ENCODE measurements at places on chromosomes 2 and 18. TPM values are rescaled to one million over a fixed set of nuclear protein-coding genes. Genes with fewer than 3 reads are reported as not detected.

POTEJ gene
- not detected for total RNA-seq

SLC4A5 gene
- total RNA-seq = under 0.01 TPM

TEKT4 gene
- not detected for total RNA-seq

STPG4 gene
- 0.33 TPM for total RNA-seq

PAX8 gene
- 0.51 TPM for total RNA-seq

TNFAIP6 gene
- total RNA-seq = 53.8 TPM

SLC25A12 gene
- 16.9 TPM for total RNA-seq

ZNF892 gene
- total RNA-seq = 7.3 TPM

SPP2 gene
- total RNA-seq = not detected

MAL gene
- total RNA-seq = not detected

ITGA6 gene
- 2.6 TPM for total RNA-seq

LOXL3 gene
- total RNA-seq = 12.6 TPM

KIF3C gene
- 9.0 TPM for total RNA-seq

CRACDL gene
- not detected for total RNA-seq

UGT1A5 gene
- not detected for total RNA-seq
